ENCODE measurements at places on chromosomes 7 and 10.
A peak's percentile ranks its signal among the peaks of the same experiment; 100 is the strongest.

DNA sequence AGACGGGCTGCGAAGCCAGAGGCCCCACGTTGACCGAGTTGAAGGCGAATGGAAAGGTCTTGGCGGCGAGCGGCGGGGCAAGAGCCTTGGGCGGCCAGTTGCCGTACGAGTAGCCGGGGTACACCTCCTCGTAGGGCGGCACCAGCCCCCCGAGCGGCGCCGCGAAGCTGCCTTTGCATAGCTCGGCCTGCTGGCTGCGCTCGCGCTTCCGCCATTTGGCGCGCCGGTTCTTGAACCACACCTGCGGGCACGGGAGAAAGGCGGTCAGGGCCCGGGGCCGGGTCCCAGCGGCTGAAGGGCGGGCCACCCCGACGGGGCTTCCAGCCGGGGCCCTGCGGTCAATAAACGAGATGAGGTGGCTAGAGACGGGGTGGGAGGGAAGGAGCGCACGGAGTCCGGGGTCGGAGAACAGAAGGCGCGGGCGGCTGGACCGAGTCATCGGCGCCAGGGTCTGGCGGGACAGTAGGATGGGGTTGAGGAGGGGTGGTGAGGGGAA lies 4.8 kb downstream of the ELOVL3 start:
- DNase-seq, result peak; percentile 29

- peak; percentile 63 for DNase-seq
Observed at GRCh38 chr10:120942806-120943413, 91.7 kb downstream of the WDR11 start.

DNA sequence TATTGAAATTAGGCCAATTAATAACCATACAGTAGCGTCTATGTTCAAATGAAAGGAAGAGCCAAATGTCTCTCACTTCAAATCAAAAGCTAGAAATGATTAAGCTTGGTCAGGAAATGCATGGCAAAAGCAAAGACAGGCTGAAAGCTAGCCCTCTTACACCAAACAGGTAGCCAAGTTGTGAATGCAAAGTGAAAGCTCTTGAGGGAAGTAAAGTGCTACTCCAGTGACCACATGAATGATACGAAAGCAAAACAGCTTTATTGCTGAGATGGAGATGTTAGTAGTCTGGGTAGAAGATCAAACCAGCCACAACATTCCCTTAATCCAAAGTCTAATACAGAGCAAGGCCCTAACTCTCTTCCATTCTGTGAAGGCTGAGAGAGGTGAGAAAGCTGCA lies 123.8 kb downstream of the TEX36 start:
- no peak for DNase-seq

GRCh38 chr7:156940421-156941122 lies 8.9 kb upstream of the NOM1 start:
- DNase-seq, result no peak

DNA sequence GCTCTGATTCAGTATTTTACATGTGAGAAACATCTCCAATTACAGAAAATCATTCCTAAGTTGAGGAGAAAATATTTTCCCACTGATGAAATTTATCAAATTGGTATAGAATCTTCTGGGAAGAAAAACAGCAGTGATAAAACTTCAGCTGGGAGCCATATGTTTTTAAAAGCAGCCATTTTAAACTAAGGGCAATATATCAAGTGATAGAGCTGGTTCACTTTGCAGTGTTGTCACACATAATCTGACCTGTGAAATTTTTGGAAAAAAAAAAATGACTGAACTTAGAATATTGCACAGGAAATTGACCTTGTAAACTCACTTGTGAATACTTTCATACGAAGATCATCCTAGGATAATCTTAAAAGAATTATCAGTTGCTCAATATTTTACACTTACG lies 10.5 kb upstream of the EZH2 start:
- no peak for DNase-seq

DNA sequence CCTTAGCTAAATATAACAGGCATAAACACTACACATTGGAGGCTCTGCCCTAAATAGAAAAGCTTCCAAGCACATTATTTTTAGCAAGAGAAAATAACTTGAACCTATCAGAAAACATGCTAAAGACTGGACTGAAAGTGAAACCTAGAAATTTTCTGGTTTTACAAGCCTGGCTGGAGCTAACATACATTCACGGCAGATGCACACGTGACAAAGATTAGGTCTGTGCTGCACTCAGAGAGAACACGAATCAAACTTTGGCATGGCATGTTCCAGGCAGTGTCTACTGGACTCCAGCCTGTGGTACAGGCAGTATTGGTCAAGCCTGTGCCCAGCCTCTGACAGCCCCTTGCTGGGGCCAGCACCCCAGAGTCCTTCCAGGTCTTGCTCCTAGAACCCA lies 94.1 kb upstream of the PCBD1 start:
- no peak for DNase-seq

- DNase-seq, result no peak
Observed at GRCh38 chr7:111492234-111492633, 70.1 kb downstream of the IMMP2L start.

DNA sequence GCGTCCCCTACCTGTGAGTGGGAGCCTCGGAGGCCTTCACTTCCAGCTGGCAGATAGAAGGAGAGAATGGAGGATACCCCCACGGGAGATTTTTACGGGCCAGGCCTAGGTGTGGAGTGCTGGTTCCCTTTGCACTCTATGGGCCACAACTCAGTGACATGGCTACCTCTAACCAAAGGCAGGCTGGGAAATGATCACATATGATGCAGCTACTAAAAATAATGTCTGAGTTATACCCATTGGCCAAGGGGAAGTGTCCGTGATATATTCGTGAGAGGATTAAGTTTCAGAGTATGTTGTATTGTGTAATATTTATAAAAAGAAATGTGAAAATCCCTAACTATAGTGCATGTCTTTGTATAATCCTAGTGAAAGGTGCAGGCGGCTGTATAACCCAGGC lies 13.5 kb upstream of the HIPK2 start:
- DNase-seq, result no peak

GRCh38 chr10:22978287-22978686 lies 50.4 kb downstream of the ARMC3 start:
- no peak for DNase-seq

GRCh38 chr10:68053553-68053952 lies 21.5 kb downstream of the HERC4 start:
- no peak for DNase-seq

DNA sequence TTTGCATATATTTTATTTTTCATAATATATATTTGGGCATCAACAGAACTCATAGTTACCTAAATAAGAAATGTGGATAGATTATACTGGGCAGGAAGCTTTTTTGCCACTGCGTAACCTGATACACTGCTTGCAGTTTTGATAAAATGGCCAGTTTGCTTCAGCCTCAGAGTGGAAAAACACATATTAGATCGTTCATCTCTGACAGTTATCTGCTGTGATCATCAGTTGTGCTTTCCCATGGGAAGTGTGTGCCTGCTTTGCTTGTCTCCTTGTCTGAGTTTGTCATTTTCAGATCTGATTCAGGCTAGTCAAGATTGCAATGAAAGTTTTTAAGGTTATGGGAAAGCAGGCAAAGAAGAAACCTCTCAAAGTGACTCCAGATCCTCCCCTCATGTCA lies 54.0 kb downstream of the ADAM12 start:
- DNase-seq, result no peak

GRCh38 chr7:112410092-112410491 lies 40.2 kb upstream of the IFRD1 start:
- DNase-seq, result no peak

- no peak for DNase-seq
Observed at GRCh38 chr7:45146531-45147379, 10.8 kb upstream of the RAMP3 start.

GRCh38 chr10:106956216-106956915 lies 208.1 kb downstream of the SORCS1 start:
- no peak for DNase-seq

DNA sequence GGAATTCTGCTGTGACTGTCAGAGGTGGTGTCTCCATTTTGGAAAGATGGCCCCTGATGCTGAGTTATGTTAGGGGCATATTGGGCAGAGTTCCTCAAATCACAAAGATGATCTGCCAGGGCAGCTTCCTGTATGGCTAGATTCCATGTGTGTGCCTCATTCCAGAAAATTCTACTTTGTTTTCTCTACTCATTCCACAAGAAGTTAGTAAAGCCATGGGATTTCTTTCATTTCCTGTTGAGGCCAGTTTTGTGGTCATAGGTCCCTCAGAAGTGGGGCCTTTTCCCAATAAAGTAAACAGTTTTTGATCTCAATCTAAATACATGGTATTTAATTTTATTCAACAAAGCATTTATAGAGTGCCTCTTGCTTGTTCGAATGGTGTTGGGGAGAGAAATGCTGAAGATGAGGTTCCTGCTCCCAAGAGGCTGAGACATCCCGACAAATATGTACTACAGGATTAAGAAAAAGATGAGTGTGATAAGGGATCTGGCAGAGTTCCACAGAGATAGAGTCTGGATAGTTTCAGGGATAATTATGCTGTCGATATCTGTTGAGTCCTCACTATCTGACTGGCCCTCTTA lies 33.0 kb downstream of the MINDY4 start:
- no peak for DNase-seq

DNA sequence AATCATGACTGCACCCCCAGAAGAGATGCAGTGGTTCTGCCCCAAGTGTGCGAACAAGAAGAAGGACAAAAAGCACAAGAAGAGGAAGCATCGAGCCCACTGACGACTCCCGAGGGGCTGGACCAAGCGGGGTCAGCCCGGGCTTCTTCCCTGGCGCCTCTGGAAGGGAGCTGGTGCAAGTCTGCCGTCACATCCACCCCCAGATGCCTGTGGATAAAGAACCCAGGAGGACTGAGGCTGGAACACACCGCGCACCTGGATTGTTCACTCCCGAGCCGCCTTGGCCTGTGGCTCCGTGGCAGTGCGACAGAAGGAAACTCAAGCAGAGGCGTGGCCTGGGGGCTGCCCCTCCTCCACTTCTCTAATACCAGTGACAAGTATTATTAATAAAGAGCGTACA lies 39.8 kb upstream of the GATA3 start:
- no peak for DNase-seq

DNA sequence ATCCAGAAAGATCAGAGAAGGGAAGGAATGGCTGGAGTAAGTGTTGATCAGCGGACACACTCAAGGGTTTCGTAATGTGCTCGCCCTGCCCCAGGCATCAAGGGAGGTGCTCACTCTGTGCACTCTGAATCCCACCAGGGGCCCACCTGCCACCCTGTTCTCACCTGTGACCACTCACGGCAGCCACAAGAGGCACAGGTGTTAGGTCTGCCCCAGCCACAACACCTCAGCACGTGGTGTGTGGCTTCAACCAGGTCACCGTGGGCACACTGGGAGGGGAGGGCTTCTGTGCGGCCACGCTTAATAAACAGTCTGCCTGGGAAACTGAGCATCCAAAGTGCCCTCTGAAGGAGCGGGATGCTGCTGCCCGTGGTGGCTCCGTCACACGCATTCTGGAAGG lies 49.8 kb downstream of the CUX1 start:
- DNase-seq, result no peak

- DNase-seq, result no peak
Observed at GRCh38 chr7:134721171-134721570, 58.3 kb upstream of the CALD1 start.

- DNase-seq, result no peak
Observed at GRCh38 chr10:78382772-78383171, 349.1 kb downstream of the RPS24 start.

- no peak for DNase-seq
Observed at GRCh38 chr7:152931633-152932032, 172.1 kb downstream of the ACTR3B start.

DNA sequence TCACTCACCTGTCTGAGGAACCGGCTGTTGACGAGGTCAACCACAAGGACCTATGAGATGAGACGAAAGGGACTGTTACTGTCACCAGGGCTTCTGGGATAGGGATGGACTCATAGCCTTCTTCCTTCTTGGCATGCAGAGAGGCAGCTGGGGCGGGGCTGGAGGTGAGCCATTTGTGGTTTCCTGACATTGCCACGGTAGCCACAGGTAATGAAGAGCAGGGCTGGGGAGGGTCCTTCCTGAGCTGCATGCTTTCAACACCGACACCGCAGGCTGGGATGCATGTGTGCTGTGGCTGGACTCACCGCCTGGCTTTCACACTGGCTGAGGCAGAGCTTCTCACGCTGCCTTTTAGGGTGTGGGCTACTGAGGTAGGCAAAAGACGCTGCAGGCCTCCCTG lies 46.4 kb upstream of the MKRN1 start:
- DNase-seq, result no peak

DNA sequence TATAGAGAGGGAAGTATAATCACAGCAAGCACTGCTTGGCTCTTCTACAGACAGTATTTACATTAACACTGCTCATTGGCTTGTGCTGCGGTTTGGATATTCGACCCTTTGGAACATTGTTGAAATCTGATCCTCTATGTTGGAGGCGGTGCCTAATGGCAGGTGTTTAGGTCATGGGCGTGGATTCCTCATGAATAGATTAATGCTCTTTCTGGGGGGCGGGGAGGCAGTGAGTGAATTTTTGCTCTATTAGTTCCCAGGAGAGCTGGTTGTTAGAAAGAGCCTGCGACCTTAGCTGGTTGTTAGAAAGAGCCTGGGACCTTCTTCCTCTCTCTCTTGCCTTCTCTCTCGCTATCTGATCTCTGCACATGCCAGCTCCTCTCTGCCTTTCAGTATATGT lies 77.3 kb upstream of the SVIL start:
- no peak for DNase-seq

DNA sequence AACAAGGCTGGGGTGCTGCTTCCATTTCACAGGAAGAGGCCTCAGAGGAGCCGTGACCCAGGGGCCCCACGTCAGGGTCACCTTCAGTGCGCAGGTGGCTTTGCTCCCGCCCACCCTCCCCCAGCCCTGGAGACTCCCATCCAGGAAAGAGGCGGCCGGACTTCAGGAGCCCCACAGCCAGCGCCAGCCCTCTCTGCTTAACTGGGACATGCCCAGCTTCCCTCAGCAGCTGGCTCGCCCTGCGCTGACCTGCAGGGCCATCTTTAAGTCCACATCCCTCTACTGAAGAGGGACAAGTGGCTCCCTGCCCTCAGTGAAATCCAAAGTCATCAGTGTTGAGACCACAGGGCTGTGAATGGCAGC lies 141.9 kb upstream of the PPP2R2D start:
- DNase-seq, result no peak

DNA sequence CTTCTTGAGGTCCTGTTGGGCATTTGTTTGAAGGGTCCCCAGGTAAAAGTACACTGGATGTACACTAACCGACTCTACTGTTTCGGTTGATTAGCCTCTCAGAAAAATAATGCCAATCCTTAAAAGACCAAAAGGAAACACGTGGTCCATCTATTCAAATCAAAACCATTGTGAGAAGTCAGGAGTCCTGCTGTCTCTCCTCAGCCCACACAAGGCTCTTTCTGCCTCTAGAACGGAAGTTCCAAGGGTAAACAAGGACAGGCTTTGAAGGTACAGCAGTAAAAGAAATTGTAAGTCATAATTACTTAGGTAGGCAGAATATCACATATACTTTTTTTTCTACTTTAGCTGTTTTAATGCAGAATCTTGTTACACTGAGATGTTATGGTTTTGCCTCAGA lies 71.7 kb upstream of the TPK1 start:
- no peak for DNase-seq

GRCh38 chr10:11093771-11094736 lies 76.4 kb downstream of the CELF2 start:
- DNase-seq, result no peak
